ENCODE measurements at places on chromosomes 5 and 9.

DNA sequence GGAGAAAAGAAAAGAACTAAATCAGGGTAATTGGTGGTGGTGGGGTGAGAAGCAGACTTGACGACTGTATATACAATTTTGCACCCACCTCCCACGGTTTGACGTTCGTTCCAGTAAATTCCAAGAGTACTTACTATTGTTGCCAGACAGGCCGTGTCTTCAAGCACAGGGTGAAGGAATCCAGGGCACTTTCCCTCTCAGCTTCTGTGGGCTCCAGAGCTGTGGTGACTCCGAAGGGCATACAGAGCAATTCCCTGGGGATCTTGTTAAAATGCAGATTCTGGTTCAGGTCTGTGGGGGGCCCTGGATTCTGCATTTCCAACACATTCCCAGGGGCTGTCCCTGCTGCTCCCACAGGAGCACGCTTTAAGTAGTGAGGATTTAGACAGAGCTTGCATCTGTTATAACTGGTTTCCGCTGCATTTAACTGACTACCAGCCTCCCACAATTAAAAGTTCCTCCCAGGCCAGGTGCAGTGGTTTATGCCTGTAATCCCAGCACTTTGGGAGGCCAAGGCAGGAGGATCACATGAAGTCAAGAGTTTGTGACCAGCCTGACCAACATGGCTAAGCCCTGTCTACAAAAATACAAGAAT lies 49.3 kb upstream of the FANCC start:
- peak; percentile 22 for DNase-seq
- no peaks in the 10 kb centered on the region for H3K36me3 ChIP-seq
- no peaks in the 10 kb centered on the region for H3K27me3 ChIP-seq

DNA sequence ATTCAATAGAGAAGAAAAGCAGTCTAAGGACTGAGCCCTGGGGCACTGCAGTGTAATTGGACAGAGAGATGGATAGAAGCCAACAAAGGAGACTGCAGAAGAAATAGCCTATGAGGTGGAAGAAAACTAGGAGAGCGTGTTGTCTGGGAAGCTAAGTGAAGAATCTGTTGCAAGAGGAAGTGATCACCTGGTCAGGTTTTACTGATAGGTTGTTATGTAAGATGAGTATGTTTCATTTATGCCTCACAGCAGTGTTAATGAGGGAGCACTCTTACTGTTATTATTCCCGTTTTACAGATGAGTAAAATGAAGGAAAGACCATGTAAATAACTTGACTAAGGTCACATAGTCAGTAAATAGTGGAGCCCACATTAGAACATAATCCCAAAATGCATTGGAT lies 80.0 kb upstream of the GRHPR start:
- no peaks in the 10 kb centered on the region for H3K36me3 ChIP-seq
- no peaks in the 10 kb centered on the region for H3K27me3 ChIP-seq
- H3K4me3 ChIP-seq: no peak overlapping the region

DNA sequence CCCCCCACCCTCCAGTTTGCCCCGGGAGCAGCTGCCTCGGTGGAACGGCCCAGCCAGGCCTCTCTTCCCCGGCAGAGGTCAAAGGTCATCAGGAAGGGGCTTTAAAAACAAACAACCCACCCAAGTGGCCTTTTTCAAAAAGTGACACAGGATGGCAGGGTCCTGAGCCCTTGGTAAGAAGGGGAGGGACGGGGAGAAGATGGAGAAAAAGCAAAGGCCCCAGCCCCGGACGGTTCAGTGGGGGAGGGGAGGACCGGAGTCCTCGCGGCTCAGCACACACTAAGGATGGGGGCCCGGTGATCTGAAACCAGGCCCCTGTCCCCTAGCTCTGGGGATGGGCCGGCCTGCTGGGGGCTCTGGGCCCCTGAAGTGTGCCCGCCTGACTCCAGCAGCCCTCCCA lies 1.1 kb downstream of the PRRX2 start:
- no peaks in the 10 kb centered on the region for H3K36me3 ChIP-seq
- no peak overlapping the region for H3K27ac ChIP-seq

DNA sequence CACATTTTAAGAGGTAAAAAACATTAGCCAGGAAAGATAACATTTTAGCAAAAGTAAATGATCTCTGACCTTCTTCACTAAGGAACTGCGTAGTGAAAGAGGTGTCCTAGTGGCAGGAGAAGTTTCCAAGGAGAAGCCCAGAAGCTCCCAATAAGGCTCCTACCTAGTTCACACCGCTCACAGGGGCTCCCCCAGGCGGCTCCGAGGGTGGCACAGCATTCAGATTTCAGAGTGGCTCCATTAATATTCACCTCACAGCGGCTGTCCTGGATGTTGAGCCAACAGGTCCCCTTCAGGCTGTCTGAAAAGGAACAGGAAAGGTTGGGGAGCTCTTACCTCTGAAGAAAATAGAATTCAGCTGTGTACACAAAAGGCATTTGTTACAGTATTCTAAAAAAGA lies 187.3 kb downstream of the FBN2 start:
- H3K27me3 ChIP-seq: no peaks in the 10 kb centered on the region
- H3K36me3 ChIP-seq: peaks cover 98% of the 10 kb centered on the region
- H3K27ac ChIP-seq: peak overlapping the region; percentile 78
- no peak overlapping the region for H3K4me3 ChIP-seq
- H3K4me1 ChIP-seq: peaks cover 32% of the 10 kb centered on the region

DNA sequence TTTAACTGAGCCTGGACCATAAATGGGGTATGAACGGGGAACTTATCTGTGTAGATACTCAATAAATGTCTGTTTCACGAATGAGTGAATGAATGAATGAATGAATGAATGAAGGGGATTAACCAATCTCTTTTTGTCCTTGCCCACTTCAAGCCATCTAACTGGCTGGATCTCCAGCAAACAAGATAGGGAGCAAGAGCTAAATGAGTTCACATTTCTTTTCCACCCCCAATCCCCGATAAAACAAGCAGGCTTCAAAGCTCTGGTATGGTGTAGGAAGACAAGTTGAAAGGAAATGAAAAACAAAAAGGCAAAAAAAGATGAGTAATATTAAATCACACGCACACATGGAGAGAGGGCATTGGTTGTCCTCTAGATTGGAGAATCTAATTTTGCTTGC lies 84.0 kb downstream of the CMYA5 start:
- DNase-seq: no peak
- peak overlapping the region; percentile 70 for H3K27ac ChIP-seq
- no peak overlapping the region for H3K4me3 ChIP-seq

DNA sequence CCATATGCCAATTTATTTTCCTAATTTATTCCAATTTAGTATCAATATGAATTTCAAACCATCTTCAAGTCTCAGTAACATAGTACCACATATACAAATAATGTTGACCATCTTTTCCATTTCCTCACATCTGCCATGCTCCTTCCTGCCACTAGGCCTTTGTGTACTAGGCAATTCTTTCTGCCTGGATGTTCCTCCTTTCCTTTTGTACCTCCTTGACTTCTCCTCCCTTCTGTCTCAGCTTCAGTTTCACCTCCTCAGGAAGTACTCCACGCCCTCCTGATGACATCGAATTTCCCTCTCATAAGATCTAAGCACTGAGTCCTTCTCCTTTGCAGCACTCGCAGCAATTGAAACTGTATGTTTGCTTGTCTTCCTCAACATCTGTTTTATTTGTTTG lies 53.9 kb downstream of the MEF2C start:
- no peak for DNase-seq
- H3K27me3 ChIP-seq: no peaks in the 10 kb centered on the region
- H3K4me3 ChIP-seq: no peak overlapping the region
- peaks cover 73% of the 10 kb centered on the region for H3K4me1 ChIP-seq
- no peak overlapping the region for H3K27ac ChIP-seq
- H3K36me3 ChIP-seq: no peaks in the 10 kb centered on the region

DNA sequence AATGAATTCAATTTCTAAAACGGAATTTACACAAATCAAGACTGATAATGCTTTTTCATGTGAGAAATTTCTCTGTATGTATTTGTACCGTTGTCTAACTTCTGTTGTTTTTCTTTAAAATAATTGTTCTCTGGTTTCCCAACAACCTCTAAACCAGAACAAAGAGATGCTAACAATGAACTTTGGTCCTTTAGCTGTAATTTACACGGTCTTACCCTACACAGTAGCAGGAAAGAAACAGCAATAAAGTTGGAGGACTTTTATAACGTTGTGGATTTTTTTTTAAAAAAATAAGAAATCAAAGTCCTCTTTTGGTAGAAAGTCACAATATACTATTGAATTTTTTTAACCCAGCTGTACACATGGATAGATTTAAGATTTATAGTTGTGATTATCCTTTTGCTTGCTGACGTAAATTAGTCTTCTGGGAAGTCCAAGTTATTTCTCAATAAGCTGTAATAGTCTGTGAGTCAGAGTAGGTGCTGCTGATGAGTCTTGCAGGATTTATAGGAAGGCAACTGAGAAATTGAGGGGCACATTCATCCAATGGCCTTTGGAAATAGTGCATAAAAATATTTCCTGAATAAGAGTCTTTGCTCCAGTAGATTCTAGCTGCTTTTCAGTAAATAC lies 76.8 kb upstream of the PCSK1 start:
- H3K36me3 ChIP-seq: no peaks in the 10 kb centered on the region
- DNase-seq: no peak
- H3K27me3 ChIP-seq: no peaks in the 10 kb centered on the region
- no peak overlapping the region for H3K27ac ChIP-seq
- H3K4me1 ChIP-seq: no peaks in the 10 kb centered on the region

DNA sequence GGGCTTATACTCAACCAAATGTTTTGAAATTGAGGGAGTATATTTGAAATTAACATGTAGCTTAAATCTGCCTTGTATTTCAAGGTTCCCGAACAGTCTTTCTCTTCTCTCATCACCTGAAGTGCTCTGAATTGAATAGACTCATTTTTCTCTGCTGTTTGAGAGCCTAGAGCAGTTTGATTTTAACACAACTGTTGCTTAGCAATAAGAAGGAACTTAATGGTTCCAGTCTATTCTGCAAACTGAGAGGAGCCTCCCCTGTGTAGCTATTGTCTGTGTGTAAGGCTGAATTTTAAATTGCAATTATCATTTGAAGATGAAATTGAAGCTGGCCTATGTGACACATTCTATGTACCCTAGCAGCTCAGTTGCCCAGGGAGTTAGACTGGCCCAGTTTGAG lies 87.1 kb upstream of the CKMT2 start:
- DNase-seq: no peak
- H3K36me3 ChIP-seq: no peaks in the 10 kb centered on the region
- H3K27ac ChIP-seq: no peak overlapping the region
- H3K4me3 ChIP-seq: no peak overlapping the region
- H3K4me1 ChIP-seq: peaks cover 6% of the 10 kb centered on the region

GRCh38 chr5:86709157-86709881 lies 91.6 kb downstream of the COX7C start:
- DNase-seq: peak; percentile 57
- peaks cover 16% of the 10 kb centered on the region for H3K4me1 ChIP-seq
- no peaks in the 10 kb centered on the region for H3K36me3 ChIP-seq
- H3K4me3 ChIP-seq: no peak overlapping the region
- H3K27ac ChIP-seq: peak overlapping the region; percentile 4
- H3K27me3 ChIP-seq: no peaks in the 10 kb centered on the region

DNA sequence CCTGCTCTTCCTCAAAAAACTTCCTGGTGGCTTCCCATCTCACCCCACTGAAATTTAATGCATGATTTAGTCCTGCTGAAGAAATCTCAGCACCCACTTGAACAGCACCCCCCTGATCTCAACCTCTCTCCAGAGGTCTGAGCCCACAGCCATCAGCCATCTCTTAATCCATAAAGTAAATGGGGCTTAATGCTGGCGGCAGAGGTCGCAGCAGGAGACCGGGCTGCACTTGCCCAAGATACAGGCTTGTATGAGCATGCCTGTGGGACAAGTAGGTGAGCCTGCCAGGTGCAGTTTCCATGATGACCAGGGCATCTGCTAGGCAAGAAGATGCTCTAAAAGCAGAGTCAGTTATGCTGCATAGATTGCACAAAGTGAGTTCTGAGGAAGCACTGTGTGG lies 52.4 kb upstream of the CTXN3 start:
- H3K27me3 ChIP-seq: no peaks in the 10 kb centered on the region
- H3K4me1 ChIP-seq: peaks cover 5% of the 10 kb centered on the region
- no peak overlapping the region for H3K4me3 ChIP-seq
- H3K36me3 ChIP-seq: no peaks in the 10 kb centered on the region
- no peak for DNase-seq

- no peaks in the 10 kb centered on the region for H3K4me1 ChIP-seq
- DNase-seq: peak; percentile 11
- H3K27ac ChIP-seq: no peak overlapping the region
- H3K4me3 ChIP-seq: no peak overlapping the region
- H3K27me3 ChIP-seq: no peaks in the 10 kb centered on the region
These were observed 75.3 kb upstream of the PJA2 start for GRCh38 chr5:109485030-109485429.

GRCh38 chr9:108158236-108158995 lies 668.8 kb upstream of the KLF4 start:
- DNase-seq: no peak
- H3K27ac ChIP-seq: no peak overlapping the region
- no peak overlapping the region for H3K4me3 ChIP-seq
- H3K27me3 ChIP-seq: no peaks in the 10 kb centered on the region
- H3K4me1 ChIP-seq: no peaks in the 10 kb centered on the region

DNA sequence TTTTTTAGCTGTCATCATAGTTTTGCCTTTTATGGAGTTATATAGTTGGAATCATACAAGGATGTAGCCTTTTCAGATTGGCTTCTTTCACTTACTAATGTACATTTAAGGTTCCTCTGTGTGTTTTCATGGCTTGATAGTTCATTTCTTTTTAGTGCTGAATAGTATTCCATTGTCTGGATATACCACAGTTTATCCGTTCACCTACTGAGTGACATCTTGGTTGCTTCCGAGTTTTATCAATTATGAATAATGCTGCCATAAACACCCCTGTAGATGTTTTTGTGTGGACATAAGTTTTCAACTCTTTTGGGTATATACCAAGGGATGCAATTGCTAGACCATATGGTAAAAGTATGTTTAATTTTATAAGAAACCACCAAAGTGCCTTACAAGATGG lies 136.3 kb downstream of the NR3C1 start:
- H3K27me3 ChIP-seq: no peaks in the 10 kb centered on the region
- no peak overlapping the region for H3K4me3 ChIP-seq
- no peaks in the 10 kb centered on the region for H3K4me1 ChIP-seq
- no peak for DNase-seq
- no peak overlapping the region for H3K27ac ChIP-seq

DNA sequence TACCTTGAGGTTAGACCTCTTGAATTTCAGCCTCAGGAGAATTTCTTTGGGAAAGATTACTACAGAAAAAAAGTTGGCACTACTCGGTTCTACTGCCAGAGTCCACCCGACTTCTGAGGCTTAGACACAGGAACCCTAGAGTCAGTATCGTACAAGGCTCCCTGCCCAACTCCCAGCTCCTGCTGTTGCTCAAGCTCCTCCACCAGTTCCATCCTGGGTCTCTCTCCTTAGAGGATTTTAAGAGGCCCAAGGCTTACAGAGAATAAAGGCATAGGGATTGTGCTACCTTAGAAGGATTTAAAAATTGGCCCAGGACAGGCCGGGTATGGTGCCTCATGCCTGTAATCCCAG lies 29.0 kb upstream of the SSBP2 start:
- no peaks in the 10 kb centered on the region for H3K4me1 ChIP-seq
- H3K4me3 ChIP-seq: no peak overlapping the region
- H3K36me3 ChIP-seq: no peaks in the 10 kb centered on the region

- no peak overlapping the region for H3K4me3 ChIP-seq
- H3K27me3 ChIP-seq: no peaks in the 10 kb centered on the region
- peaks cover 8% of the 10 kb centered on the region for H3K4me1 ChIP-seq
- DNase-seq: peak; percentile 58
- no peak overlapping the region for H3K27ac ChIP-seq
These were observed 195.9 kb upstream of the VLDLR start for GRCh38 chr9:2425676-2426075.
